ENCODE measurements at places on chromosomes 6 and 20. TPM values are rescaled to one million over a fixed set of nuclear protein-coding genes. Genes with fewer than 3 reads are reported as not detected.
A peak's percentile ranks its signal among the peaks of the same experiment; 100 is the strongest.

Gene TFAP2D
- not detected for polyA plus RNA-seq

Gene MRAP2
- polyA plus RNA-seq = 1.7 TPM

Gene NOL7
- polyA plus RNA-seq = 67.2 TPM

Gene RBL1
- polyA plus RNA-seq = 6.0 TPM

Gene PROKR2
- polyA plus RNA-seq = not detected

Gene BANF2
- polyA plus RNA-seq = not detected

Gene SLPI
- polyA plus RNA-seq = 20.1 TPM

Gene PRL
- polyA plus RNA-seq = 0.78 TPM

Gene MPC1
- 38.8 TPM for polyA plus RNA-seq

DNA sequence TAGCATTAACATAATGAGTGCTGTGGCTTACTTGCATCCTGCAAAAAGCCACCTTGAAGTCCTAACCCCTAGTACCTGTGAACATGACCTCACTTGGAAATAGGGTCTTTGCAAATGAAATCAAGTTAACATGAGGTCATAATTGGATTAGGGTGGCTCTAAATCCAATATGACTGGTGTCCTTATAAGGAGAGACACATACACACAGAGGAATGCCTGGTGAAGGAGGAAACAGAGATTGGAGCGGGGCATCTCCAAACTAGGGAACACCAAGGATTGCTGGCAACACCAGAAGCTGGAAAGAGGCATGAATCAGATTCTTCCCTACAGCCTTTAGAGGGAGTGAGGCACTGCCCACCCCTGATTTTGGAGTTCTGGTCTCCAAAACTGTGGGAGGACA, 17.6 kb upstream of the RPS6KA2 start:
- no peak for DNase-seq

GRCh38 chr20:6714279-6714711, 53.2 kb upstream of the BMP2 start:
- DNase-seq = peak; percentile 97

- DNase-seq = no peak
These were observed 142.1 kb downstream of the DTNBP1 start for GRCh38 chr6:15520626-15521203.

DNA sequence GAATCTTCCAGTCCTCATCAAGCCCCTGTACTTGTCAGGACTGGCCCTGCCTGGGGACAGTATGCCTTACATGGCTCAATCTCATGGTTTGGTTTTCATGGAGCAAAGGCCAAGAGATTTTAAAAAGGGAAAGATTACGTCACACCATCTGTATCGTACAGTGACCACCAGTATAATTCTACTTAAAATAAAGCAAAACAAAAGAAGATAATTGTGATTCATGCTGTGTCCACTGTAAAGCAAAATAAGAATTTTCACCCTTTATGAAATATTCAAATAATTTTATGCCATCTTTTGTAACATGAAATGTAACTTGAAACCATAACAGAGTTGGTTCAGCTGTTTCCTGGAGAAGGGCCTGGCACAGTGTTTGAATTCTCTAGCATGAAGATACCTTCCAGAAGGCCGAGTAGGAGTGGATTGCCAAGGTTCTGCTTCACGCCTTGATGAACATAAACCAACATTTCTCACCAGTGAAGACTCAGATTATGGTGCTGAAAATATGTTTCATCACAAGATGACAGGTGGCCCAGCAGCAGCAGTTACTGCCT, 486.5 kb downstream of the RFPL4B start:
- DNase-seq = no peak

DNA sequence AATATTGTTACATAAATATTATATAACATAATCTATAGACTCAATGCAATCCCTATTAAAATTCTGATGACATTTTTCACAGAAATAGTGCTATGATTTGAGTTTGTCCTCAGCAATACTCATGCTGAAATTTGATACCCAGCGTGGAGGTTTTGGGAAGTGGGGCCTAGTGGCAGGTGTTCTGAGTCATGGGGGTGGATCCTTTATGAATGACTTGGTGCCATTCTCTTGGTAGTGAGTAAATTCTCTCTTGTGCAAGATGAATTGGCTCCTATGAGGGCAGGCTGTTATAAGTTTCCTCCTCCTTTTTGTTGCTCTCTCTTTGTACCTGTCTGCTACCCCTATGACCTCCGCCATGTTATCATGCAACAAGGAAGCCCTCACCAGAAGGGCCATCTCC, 65.8 kb downstream of the SHPRH start:
- DNase-seq = no peak

GRCh38 chr6:38524436-38525145, 115.1 kb downstream of the BTBD9 start:
- no peak for DNase-seq

- no peak for DNase-seq
These were observed 9.9 kb upstream of the SPATS1 start for GRCh38 chr6:44332585-44332984.

DNA sequence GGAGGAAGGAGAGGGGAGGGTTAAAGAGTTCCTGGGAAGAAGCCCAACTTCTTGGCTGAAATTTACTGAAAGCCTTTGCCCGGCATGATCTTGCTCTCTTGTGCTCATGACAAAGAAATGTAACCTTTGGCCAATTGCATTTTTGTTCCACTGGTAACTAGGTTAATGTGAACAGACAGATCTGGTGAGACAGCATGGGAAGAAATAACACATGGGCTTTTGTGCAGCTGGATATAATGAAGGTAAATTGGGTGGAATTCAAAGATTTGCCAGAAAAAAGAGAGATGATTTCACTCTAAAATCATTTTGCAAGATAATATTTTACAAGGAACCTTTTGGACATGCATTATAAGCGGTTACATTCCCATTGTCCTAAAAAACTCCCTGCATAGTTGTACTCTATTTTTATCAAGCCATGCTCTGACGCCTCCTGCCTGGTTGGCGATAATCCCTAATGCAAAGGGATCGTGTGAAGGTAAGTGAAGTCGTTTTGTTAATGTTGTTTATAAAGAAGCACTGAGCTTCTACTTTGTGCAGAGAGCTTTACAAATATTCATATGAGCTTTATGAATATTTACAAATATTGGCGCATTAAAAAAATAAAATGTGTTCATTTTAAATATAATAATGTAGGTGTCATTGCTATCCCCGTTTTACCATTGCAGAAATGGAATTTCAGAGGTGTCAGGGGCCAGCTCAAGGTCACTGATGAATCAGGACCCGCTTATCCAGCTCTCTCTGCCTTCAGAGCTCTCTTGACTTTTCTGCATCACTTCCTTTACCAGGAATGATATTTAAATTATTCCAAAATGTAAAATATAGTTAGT, 161.3 kb upstream of the AGPAT4 start:
- DNase-seq = peak; percentile 71

DNA sequence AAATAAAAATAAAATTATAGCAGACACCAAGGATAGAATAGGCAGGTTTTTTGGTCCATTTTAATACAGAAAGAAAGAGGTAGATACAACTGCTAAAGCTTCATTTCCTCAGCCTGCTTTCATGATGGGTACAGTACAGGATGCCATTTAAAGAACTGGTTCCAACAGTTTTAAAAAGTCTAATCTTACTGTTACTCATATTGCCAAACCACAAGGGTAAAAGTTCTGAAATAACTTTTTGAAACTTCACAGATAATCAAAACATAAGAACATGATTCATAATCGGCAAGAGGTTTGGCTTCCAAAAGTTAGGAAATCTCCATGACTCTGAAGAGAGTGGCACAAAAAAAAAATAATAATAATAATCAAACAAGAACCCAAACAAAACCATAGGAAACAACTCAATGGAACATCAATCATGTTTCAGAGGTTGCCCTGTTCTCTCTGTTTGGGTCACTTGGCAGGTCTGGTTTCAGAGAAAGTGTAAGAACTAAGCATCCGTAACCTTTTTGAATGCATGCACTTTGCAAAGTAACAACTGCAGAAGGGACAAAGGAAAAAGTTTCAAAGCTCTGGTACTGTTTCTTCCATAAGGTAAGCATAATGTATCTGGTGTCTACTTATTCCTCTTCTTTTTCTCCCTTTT, 79.7 kb downstream of the SMLR1 start:
- no peak for DNase-seq

GRCh38 chr20:32960849-32961731, 43.1 kb downstream of the SUN5 start:
- DNase-seq = no peak

DNA sequence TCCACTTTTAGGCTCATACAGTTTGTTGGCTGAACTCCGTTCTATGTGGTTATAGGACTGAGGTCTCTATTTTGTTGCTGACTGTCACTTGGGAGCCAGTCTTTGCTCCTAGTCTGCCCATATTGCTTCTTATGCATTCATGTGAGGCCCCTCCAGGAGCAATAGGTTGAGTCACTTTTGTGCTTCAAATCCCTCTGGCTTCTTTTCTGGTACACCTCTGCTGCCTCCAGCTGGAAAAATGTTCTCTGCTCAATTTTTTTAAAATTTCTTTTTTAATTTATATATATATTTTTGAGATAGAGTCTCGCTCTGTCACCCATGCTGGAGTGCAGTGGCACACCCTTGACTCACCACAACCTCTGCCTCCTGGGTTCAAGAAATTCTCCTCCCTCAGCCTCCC, 42.7 kb upstream of the NOX3 start:
- DNase-seq = no peak
